ENCODE measurements at places on chromosomes 2 and 18.
A peak's percentile ranks its signal among the peaks of the same experiment; 100 is the strongest.

DNA sequence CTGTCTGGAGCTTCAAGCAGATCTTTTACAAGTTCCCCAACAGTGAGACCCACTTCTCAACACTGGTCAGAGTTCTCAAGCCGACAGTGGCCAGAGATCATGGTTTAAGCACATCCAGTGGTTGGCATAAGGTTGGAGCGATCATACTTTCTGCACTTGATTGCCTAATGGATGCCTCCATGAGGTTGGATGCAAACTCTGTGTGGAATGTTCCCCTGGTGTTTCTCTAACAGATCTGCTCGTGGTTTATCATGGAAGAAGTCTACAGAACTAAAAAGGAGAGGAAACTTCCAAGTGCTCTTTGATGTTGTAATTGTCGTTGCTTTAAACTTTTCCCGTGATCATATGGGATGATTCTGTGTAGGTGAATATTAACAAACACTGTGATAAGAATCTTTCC is 60.7 kb downstream of the SH3RF3 start:
- DNase-seq: no peak

DNA sequence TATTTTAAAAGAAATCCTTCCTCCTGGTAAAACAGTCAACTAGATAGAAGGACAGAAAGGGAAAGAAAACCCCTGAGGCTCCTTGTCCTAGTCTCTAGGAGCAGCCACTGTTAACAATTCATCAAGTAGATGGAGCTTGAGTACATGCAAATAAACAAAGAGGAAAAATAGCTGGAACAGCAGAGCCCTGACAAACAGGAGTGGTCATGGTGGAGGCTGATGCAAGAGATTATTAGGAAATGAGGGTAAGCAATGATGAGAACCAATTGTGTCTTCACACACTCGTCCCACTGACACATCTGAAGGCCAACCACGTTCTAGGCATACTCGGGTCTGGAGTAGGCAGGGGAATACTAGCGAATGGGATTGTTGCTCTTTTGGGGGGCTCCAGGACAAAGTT is 9.2 kb downstream of the DLGAP1 start:
- DNase-seq: no peak

DNA sequence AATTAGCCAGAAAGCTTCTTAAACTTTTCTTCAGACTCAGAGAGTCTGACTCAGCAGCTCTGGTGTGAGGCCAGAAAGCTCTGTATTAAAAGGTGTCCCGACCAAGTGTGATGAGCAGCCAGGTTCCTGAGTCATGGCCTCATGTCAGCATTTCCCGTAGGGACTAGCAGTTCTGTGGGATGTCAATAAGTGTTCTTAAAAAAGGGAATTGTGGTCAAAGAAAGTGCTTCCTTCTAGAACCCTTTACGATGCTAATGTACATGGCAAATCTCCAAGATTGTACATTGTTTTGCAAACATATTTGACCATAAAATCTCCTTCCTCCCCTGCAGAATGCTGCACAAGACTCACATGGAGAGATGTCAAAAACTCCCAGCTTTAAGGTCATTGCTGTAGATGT is 80.1 kb downstream of the PLA2R1 start:
- no peak for DNase-seq

DNA sequence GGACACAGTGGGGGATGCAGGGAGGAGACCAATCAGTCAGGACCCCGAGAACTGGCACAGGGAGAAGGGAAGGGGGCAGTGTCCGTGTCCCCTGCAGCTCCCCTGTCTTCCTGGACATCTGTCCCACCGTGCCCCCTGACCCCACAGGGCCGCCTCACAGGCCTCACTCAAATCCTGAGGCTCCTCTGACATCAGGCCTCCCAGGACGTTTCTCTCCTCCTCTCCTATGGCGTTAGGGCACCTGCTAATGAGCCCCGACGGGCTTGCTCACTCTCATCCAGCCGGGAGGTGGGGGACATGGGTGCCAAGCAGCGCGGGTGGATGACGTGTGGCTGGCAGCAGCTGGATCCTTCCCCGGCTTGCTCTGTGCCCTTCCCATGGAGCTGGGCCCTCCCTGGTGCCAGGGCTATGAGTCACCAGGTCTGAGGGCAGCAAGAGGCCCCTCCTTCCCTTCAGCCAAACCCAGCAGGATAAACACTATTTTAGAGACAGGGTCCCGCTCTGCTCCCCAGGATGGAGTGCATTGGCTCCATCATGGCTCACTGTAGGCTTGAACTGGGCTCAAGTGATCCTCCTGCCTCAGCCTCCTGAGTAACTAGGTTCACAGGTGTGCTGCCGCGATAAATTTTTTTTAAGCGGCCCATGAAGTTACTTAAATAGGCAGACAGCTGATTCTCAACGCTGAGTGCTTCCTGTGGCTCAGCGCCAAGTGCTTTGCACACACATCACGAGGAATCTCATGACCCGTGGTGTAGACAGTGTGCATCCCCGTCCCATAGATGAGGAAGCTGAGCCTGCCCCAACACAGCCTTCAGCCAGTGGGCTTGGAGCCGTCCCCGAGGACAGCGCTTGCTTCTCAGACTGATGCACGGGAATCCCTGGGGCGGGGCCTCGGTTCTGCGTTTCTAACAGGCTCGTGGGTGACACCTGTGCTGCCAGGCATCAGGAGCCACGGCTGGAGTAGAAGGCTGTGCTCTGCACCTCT is 64.5 kb upstream of the HDAC4 start:
- DNase-seq: no peak

DNA sequence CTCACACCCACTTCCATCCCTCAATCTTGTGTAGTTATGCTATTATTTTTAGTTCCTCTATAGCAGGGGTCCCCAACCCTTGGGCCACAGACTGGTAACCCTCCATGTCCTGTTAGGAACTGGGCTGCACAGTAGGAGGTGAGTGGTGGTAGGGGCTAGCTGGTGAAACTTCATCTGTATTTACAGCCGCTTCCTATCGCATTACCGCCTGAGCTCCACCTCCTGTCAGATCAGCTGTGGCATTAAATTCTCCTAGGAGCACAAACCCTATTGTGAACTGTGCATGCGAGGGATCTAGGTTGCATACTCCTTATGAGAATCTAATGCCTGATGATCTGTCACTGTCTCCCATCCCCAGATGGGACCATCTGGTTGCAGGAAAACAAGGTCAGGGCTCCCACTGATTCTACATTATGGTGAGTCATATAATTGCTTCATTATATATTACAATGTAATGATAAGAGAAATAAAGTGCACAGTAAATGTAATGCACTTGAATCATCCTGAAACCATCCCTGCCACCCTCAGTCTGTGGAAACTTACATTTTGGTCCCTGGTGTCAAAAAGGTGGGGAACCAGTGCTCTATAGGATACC is 1.6 kb upstream of the RAB11FIP5 start:
- DNase-seq: no peak

- DNase-seq: no peak
These were observed 74.3 kb upstream of the CCDC150 start for GRCh38 chr2:196565106-196565765.

DNA sequence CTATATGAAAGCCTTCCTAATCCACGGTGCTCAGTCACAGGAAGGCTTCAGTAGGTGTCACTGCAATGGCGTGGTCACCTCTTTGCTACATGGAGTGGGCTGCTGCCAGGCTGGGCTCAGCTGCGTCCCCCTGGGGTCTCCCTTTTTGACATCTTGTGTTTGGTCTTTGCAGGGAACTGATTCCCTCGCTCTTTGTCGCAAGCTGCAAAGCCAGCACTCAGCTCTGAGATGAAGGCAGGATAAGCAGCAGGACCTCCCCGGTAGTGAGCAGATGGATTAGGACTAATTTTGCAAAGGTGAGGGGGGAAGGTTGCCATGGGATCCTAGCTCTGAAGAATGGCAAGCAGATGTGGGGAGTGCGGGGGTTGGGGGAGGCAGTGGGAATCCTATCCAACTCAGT is 173.9 kb upstream of the ARL4C start:
- no peak for DNase-seq

DNA sequence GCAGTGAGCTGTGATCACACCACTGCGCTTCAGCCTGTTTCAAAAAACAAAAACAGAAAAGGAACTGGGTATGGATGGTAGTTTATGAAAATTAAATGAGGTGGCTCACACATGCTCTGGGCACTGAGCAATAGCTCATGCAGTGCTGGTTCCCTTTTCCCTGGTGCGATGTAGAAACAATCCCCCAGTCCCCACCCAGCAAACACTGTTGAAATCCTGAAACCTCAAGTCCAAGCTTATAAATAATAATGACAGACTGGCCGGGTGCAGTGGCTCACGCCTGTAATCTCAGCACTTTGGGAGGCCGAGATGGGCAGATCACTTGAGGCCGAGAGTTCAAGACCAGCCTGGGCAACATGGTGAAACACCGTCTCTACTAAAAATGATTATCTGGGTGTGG is 55.4 kb upstream of the SMAD2 start:
- DNase-seq: no peak

DNA sequence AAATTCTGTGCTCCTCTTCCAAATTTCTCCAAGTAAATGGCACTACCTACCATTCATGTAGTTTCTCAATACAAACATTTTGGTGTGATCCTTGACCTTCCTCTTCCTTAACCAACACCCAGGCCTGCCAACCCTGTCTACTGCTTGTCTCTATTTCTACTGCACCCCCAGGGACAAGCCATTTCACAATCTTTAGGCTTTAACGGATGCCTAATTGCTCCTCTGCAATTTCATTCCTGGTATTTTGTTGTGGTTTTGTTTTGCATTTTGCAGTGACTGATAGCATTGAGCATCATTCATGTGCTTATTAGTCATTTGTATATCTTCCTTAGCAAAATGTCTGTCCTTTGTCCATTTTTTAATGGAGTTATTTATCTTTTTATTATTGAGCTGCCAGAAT is 10.0 kb downstream of the FAP start:
- DNase-seq: no peak

GRCh38 chr2:21501376-21502027 is 377.7 kb downstream of the TDRD15 start:
- no peak for DNase-seq

DNA sequence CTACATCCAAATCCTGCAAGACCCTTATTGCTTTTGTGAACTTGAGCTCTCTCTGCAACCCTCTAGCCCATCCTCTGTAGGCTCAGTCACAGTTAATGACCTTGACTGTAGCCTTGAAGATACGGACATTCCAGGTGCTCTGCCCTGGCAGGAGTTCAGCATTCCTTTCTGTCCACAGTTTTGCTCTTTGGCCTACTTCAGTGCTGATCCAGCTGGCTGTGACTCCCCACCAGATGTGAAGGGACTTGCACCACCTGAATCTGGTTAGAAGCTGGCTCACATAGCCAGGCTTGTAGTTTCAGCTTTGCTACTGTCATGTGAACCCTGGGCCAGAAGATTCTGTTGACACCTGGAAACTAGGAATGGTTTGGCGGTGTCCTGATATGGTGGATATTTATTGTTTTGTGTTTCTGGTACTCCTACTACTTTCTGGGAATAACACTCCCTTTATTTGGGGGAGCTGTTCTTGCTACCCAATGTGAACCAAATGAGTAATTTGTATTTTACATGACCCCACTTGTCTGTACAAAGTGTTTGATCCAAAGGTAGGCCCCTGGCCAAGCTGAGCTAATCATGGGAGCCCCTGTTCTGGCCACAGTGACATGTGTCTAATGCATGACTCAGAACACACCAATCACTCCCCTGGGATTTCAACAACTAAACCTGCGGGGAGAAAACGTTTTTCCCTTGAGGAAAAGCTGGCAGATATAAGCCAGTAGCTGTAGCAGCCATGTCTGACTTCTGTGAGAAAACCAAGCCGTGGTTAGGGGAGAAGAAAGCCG is 73.4 kb downstream of the CDCA7 start:
- no peak for DNase-seq

DNA sequence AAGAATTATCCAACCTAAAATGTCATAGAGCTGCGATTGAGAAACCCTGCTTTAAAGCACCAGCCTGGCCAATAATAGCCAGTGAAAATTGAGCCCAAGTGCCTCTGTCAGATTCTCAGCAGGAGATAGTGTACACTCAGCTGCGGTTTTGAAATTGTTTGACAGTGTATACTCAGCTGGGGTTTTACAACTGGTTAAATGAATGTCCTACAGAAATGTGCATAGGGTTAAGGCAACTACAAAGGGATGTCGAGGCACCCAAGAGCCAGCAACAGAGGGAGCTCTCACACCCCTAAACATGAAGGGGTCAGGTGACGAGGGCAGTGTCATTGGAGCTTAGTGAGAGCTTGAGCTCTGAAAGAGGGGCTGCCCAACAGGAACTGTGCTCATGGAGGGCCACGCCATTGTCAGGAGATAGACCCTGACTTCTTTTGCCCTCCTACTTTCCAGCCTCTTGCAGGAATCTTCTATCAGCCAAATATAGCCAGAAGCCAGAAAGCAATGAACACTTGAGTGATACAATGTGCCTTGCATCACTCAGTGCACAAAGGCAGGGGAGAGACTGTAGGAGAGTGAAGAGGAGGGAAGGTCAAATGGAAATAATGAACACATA is 15.1 kb downstream of the ACTG2 start:
- DNase-seq: peak; percentile 21

DNA sequence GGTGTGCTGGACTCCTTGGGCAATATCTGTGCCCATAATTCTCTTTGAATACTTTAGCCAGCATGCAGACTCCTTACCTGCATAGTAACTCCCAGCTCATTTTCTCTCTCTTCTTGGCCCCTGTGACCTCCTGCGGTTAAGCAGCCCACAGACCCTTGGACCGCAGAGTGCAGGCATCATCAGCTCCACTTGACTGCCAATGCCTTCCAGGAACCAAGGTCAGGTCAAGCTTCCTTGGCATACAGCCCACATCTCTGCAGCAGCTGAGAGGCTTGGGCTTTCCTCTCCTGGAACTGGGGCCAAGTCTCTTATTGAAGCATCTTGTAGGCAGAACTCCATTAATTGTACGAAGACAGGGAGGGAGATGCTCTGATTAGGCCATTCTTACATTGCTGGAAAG is 130.1 kb upstream of the PIEZO2 start:
- no peak for DNase-seq

- DNase-seq: no peak
These were observed 202.3 kb upstream of the KLHL14 start for GRCh38 chr18:32975163-32975436.

- DNase-seq: no peak
These were observed 114.0 kb downstream of the GATA6 start for GRCh38 chr18:22283397-22283796.

DNA sequence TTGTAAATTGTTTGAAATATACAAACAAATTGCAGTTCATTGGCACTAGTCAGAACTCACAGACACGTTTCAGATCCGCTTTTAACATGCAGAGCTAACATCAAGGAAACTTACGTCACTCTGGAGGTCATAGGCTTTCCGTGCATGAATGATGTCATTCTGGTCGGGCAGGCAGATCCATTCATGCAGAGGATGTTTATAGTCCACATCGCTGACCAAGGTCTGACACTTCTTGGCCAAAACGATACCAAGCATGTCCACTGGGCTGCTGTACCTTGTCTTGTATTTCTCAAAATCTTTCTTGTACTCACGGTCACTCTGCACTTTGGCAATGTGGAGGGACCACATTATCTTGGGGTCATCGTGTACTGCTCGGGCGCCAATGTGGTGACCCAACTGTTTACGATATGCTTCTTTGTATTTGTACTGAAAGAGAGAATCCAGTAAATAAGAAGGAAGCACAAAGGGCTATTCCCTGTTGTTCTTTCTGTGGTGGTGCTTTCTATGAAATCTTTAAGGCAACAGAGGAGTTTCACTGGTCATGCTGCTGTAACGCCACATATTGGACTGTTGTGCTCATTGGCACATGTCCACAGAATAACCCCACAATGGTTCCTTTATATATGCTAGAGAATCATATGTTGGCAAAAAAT is 114.8 kb downstream of the NEB start:
- DNase-seq: no peak

Data from T-helper 1 cell (primary cell).